ENCODE measurements at places on chromosomes 12 and 14.

DNA sequence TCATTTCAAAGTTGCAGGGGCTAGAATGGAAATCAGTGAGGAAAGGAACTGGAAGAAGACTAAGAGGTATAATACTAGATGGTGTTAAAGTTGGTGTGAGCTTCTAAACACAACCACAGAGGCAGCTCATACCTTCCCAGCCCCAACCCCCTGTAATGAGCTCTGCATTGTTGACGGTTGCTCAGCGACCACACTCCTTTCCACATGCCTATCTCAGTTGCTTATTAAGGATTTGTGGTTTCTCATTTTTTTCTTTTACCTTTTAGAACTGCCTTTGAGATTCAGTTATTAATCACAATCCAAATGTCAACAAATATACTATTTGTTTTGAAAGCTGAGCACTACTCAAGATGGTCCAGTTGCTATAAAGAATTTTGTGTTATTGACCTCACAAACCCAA is 62.1 kb upstream of the KIF21A start:
- DNase-seq: no peak

- DNase-seq: no peak
Measured at GRCh38 chr14:83085725-83086124, 1552.1 kb upstream of the SEL1L start.

DNA sequence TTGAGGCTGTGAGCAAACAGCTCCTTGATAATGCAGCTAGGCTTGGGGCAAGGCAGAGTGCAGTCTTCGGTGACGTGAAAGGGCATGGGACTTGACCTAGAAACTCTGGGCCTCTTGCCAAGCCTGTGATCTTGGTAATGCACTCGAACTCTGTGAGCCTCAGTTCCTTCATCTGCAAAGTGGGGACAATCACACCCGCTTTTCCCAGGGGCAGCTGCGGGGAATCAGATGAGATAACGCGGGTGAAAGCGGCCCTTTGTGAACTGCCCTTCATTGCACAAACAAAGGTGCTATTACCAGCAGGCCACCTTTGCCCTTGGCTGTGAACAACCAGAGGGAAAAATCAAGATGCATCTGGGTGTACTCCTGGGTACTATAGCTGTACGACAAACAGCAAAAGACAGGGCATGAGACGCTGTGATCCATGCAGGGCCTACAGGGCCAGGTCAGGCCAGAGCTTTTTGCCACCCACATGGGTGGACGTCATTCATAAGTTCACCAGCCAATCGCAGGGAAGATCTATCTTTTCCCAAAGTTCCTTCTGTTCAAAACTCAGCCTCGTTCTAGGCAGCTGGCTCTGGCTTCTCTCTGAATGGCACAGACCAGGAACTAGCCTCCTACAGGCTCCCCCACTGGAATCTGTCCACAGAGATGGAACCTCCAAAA is 3.2 kb downstream of the MSI1 start:
- DNase-seq: no peak

DNA sequence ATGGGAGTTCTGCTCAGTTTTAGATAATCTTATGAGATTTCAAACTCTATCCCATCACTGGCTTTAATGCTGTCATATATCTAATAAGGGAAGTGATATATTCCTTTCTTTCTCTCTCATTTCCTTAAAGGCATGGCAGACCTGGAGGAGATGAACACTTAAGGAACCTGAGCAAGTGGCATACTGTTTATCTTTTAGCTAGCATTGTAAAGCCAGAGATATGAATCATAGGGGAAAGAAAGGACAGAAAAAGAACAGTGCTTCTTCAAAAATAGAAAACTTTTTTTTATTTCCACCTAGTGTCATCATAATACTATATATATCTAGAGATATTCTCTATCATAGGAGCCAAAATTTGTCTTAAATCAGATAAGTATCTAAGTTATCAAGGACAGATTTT is 68.3 kb upstream of the PSMA6 start:
- DNase-seq: no peak

DNA sequence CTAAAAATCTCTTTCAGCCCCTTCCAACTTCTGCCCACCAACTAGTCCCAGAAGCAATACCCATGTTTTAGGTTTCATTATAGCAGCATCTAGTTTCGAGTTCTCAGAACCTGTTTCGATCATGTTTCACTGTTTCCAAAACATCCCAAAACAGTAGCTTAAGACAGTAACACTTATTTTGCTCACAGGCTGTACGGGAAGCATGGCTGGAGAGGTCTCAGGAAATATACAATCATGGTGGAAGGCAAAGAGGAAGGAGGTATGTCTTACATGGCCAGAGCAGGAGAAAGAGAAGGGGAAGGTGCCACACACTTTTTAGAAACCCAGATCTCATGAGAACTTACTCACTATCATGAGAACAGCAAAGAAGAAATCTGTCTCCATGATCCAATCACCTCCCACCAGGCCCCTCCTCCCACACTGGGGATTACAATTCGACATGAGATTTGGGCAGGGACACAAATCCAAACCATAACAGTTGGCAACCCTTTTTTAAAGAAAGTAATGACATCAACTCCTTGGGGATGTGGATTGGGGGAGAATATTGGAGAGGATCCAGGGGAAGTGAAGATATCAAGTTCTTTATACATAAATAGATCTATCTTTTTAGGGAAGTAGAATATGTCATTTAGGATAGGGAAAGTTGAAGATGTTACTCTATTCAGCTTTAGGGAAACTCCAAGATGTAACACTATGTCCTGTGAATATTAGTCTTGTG is 269.9 kb upstream of the PLEKHG7 start:
- no peak for DNase-seq

DNA sequence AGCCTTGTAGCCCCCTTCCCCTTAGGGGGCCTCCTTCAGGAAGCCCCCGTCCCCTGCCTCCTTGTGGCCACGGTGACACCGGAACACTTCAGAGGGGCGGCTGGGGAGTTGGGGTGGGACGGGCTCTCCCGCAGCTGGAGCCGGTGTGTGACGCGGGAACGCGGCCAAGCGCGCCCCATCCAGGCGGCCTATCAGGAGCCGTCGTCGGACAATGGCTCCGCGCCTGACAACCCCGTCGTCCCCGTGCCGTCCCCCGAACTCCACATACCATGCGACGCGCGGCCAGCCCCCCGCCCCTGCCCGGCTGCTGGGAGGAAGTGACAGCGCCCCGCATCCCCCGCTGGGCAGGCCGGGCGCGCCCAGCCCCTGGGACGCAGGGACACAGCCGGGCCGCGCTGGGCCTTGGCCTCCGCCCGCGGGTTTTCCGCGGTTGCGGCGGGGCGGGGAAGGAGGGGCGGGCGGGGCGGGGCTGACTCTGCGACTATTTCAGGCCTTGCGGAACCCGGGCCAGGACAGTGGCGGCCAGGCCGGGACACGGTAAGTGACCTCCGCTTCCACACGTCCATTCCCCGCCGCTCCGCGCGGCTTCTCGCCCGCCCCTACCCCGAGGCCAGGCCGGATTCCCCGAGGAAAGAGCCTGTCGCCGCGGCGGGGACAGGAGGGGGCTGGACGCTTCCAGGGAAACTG is at the start of gene TNFAIP2:
TSS of gene TNFAIP2 (plus strand) at position 515 of the 687 bp plus-strand sequence. CDS start 2,997 bp downstream, outside the sequence.
- no peak for DNase-seq

- DNase-seq: no peak
Measured at GRCh38 chr12:94962670-94963069, 40.8 kb downstream of the NDUFA12 start.

GRCh38 chr14:56153267-56153666 is 35.1 kb downstream of the PELI2 start:
- DNase-seq: no peak

- DNase-seq: no peak
Measured at GRCh38 chr14:35247777-35248475, 44.3 kb upstream of the PSMA6 start.

- no peak for DNase-seq
Measured at GRCh38 chr12:65960820-65961189, 136.5 kb downstream of the HMGA2 start.

DNA sequence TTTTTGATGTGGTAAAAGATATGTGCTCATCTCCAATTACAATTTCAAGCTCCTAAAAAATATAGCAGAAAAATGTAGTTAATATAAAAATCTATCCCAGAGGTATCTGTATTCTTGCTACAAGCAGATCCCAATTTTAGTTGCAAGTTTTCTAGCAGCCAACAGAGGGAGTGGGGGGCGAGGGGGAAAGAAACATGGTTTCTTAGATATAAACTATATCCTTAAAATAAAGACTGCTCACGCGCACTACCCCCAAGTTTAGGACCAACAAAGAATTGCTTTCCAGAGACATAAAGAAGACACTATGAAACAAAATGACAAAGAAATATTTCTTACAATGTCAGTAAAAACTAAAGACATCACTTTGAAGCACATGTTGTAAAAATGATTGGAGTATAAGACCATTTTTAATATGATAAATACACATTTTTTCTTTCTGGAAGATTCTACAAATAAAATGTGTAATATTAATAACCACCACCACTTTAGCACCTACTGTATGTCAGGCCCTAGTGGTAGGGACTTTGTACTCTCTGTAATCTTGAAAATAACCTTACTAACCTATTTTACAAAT is 5.4 kb downstream of the MAGOHB start:
- DNase-seq: no peak

DNA sequence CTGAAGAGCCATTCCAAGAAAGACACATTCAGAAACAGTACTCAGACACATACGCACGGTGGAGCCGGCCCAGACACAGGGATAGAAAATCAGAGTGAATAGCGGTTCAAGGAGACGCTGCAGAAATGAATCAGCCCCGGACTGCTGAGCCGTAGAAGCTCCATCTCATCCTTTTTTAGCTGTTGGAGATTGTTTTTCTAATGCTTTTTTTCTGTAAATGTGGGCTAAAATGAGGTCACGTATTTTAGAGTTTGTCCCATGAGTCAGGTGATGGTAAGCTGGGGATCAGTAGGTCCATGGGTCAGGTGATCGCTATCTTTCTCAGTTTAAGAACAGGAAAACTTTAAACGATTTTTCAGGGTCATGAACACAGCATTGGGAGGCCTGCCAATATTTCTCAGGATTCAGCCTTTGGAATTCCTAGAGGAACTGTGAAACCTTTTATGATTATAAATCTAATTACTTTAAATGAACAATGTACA is 202.4 kb downstream of the ITPR2 start:
- no peak for DNase-seq

DNA sequence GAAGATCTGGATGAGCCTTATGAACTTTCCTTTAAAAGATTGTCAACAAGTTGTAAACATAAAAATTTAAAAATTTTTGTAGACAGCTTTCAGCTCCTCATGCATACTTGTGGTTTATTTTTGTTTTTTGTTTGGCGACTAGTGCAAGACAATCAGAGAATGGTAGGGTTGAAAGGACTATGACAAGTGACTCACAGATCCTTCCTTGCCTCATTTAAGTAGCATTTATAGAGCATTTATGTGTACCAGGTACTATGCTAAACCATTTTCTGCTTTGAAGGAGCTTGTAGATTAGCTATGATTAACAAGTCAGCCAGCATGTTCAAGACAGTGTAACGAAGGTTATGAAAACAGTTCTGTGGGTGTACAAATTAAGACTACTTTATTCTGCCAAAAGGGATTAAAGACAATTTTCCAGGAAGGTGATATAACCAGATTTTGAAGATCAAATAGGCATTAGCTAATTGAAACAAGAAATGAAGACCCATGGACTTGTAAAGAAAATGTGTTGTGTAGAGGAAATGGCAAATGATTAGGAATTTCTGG is 122.0 kb downstream of the PCNX1 start:
- DNase-seq: no peak

- no peak for DNase-seq
Measured at GRCh38 chr14:34340025-34340625, 121.9 kb downstream of the SPTSSA start.

DNA sequence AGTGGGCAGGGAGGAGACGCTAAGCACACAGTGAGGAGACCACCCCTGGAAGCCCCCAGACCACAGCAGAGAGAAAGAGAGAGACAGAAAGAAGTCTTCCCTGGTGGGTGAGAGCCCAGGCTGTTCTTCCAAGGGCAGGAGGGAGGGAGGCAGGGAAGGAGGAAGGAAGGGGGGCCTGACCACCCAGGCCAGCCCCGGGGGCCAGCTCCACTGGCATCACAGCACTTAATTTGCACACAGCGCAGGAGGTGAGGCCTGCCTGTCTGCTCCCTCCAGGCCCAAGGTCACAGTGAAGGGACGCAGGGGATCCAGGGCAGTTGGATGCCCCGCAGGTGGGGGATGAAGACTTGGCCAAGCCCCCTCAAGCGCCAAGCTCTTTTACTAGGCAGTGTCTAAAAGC is 141.9 kb upstream of the C14orf180 start:
- DNase-seq: no peak

GRCh38 chr14:53010193-53011040 is 59.6 kb upstream of the FERMT2 start:
- DNase-seq: no peak

DNA sequence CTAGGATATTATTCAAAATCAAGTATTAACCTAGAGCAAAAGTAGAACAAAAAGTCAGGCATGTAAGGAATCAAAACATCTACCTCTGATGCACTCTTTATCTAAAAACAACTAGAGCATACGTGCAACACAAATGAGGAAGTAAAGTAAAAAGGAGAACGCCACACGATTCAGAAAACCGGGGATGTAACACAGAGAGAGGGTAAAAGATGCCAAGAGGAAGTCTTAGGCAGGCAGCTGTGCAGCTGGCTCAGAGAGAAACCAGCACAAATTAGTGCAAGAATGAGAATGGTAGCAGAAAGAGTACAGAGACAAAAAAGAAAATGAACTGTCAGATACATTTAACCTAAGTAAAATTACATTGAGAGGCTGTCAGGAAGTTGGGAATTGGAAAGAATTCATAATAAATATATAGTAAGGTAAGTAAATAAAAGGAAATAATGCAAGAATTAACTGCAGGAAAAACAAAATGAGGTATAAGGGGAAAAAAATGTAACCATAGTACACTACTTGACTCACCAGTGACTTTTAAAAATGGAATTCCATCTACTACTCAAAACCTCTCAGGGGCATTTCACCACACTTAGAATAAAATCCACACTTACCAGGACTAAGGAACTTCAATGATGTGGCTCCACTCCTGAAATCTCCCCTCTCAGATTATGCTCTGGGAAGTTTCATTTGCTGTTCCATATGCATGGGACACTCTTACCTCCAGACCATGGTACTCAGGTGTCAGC is 17.1 kb downstream of the BCAT1 start:
- DNase-seq: no peak

- no peak for DNase-seq
Measured at GRCh38 chr12:12604740-12605139, 6.9 kb upstream of the CREBL2 start.

GRCh38 chr14:32620724-32621123 is 291.6 kb downstream of the AKAP6 start:
- DNase-seq: no peak

- no peak for DNase-seq
Measured at GRCh38 chr14:74263181-74263580, 23.9 kb downstream of the VSX2 start.

DNA sequence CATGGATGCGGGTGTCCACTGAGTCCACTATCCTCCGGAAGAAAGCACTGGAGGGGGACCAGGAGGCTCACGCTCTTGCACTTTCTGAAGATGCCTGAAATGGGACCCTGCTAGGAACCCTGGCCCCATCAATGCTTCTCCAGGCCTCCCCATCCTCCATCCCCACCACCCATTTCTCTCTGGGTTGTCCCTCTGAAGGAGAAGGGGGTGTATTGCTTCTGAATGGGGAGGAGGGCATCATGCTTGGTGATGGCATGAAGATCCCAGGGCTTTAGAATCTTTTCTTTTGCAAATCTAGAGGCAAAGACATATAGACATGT is 681 bp upstream of the JPH4 start:
- no peak for DNase-seq

- peak; percentile 14 for DNase-seq
Measured at GRCh38 chr12:113424915-113425823, 3.0 kb downstream of the SDSL start.
